Left forelimb (tissue), 1 donor: ENCODE measurements at places on chromosomes 5 and 9.

- no peak for DNase-seq
Measured at GRCh38 chr5:48192-48591, 43.8 kb upstream of the PLEKHG4B start.

GRCh38 chr9:90502134-90502533, 140.5 kb downstream of the DIRAS2 start:
- no peak for DNase-seq

- no peak for DNase-seq
Measured at GRCh38 chr5:33837301-33837700, 54.5 kb downstream of the ADAMTS12 start.

- no peak for DNase-seq
Measured at GRCh38 chr5:126383246-126383645, 40.0 kb upstream of the GRAMD2B start.

- DNase-seq = no peak
Measured at GRCh38 chr5:111135363-111135762, 43.2 kb downstream of the WDR36 start.

DNA sequence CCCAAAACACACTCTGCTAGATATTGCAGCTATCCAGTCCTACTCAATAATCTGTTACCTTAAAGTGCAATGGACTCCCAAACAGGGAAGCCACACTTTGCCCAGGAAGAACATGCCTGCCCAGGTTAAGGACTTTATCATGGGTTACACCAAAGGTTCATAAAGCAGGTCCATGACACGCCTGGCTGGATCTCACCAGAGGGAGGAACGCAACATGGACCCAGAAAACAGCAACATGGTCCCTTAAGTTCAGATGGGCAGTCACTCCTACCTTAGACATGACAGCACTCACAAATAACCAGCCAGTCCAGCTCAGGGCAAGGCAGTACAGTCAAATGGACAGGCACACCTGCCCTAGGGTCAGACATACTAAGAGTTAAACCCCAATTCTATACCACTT, 3.8 kb downstream of the P4HA2 start:
- peak; percentile 4 for DNase-seq

- no peak for DNase-seq
Measured at GRCh38 chr5:50300878-50301277, 140.2 kb downstream of the EMB start.

GRCh38 chr5:126998201-126998631, 32.1 kb downstream of the MARCHF3 start:
- DNase-seq = no peak

GRCh38 chr5:172168311-172168710, 19.7 kb downstream of the STK10 start:
- DNase-seq = no peak
